ENCODE measurements at places on chromosomes 7 and 10.

- DNase-seq, result no peak
Observed at GRCh38 chr10:49243139-49243538, 54.9 kb upstream of the TMEM273 start.

DNA sequence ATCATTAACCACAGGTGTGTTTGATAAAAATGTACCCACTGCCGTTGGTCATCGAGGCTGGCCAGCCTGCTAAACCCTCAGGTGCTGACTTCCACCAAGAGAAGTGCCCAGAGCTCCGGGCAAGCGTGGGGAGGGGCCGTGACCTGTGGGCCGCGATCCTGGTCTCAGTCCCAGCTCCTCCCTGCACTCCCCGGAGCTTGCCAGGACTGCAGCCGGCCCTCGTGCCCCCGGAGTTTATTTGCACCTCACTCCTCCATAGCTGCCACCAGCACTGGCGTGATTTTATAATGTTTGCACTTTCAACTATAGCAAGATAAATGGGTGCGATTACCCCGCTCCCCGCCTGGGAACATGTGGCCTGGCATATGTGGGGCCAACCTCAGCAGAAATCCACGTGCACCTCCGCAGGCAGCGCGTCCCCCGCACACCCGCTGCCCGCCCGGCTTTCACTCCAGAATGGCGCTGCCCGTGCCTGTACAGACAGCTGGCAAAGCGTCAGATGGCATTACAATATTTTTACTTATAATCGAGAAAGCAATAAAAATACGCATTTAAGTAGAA lies 30.8 kb downstream of the UNCX start:
- DNase-seq, result no peak

DNA sequence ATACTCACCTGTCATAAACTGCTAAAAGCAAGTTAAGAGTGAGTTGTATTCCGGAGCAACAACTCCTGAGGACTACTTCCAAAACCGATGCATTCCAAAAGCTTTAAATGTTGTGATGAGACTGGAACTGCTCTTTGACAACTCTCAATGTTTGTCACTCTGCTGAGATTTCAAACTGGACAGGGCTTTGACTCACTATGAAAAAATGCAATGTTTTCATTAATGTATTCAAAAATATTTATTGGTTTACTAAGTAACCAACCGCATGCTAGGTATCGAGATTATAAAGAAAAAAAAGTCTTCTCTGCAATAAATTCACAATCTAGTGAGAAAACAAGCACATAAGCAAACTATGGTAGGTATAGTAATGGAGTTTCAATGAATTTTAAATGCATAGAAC lies 107.9 kb upstream of the GNAI1 start:
- DNase-seq, result no peak

GRCh38 chr7:85997515-85997914 lies 646.2 kb upstream of the GRM3 start:
- no peak for DNase-seq

DNA sequence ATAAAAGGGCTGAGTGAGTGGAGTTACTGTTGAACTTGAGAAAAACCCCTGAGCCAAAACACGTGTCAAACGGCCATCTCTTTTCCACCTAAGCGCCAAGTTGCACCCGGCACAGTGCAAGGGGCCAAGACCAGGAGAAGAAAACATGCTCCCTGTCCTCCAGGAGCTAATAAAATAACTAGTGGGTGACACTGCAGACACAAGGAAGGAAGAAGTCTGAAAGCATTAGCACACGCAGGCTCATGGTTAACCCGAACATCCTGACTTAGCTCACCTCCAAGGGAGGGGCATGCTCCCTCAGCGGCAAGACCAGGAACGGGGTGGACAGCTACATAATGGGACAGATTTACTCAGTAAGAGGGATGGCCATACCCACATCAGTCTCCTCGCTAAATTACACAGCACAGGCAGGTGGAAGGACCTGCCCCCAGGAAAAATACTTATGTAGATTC lies 65.0 kb downstream of the PIP4K2A start:
- no peak for DNase-seq

DNA sequence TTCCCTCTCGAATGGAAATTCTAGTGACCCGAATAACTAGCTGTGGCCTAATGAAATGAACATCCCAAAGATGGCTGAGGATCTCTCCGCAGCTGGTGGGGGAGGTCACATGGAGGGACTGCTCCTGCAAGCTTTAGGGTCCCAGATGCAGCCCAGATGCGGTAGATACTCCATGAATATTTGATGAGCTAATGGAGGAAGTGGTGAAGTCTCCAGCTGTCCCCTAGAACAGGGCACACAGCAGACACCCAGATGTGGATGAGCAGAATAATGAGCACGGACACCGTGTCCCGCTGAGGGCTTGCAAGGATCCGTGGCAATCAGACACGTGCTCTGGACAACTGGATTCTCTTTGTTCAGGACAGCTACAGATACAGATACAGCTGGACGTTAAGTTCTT lies 59.2 kb downstream of the DENND2A start:
- no peak for DNase-seq

DNA sequence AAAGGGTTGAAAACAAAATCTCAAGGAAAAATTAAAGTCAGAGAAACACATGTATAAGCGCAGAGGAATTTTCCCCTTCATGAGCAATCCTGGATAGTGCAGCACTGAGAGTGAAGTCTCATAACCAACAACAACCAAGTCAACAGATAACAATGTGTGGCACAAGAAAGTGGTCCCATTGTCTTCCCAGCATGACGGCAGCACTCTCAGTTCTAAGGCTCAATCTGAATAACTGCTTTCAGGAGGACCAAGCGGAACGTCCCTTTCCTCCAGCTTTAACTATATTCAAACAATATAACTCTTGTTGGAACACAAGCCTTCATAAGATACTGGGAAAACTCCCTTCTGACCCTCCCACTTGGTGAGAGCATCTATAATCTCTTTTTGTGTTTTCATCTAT lies 137.9 kb downstream of the RAPGEF5 start:
- DNase-seq, result no peak

GRCh38 chr7:157255201-157255606 lies 81.6 kb upstream of the DNAJB6 start:
- DNase-seq, result no peak

- DNase-seq, result no peak
Observed at GRCh38 chr10:79351332-79351731, 4.1 kb downstream of the PPIF start.

DNA sequence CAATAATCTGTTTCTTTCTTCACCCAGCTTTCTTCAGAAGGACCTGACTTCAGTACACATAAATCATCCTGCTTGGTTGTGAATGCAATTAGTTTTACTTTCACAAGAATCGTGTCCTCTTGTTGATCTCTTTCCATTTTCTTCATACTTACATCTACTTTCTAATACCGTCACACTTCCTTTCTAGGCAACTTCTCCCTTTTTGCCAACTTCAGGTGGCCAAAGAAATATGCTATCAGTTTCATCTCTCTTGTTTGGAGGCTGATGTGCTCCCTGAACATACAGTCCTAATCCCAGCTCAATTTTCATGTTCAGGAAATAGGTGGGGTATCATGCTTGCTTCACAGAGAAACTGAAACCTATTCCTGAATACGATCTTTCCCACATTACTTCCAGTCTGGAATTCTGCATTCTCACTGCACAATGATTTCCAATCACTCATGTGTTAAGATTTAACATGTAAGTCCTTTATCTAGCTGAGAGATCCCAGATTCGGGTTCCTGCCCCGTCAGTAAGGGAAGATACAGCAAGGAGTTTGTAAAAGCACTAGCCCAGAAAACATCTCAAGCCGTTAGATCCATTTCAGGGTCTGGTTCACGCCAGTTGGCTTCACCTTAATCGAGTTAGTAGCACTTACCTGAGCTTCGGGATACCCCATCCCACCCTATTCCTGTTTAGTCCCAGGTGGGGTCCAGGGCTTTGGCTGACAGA lies 994 bp downstream of the SLC25A28 start:
- DNase-seq, result no peak

DNA sequence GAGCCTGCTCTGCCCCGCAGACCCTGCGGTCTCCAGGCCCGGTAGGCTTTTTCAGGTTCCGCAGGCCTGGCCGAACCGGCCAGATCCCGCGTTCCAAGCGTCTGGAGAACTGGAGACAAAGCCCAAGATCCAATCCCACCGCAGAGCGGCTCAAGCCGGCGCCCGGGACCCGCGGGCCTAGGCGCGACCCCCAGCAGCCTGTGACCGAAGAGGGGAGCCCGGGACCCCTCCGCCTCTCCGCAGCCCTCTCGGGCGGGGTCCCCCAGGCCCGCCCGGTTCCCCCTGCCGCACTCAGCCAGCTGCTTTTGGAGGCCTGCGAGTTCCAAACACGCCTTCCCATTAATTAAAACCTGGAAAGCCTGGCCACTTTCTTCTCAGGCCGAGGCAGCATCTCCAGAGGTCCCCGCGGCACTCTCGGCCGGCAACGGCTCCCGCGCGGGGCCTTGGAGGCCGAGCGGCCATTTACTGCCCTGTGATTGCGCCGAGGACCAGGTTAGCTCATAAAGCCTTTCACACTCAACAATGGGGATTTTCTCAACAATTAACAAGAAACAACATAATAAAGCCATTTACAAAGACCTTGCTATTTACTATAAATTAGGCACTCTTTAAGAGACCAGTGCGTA lies 16.7 kb downstream of the SKIDA1 start:
- DNase-seq, result no peak

GRCh38 chr7:64870656-64871055 lies 32.4 kb upstream of the ZNF273 start:
- no peak for DNase-seq

DNA sequence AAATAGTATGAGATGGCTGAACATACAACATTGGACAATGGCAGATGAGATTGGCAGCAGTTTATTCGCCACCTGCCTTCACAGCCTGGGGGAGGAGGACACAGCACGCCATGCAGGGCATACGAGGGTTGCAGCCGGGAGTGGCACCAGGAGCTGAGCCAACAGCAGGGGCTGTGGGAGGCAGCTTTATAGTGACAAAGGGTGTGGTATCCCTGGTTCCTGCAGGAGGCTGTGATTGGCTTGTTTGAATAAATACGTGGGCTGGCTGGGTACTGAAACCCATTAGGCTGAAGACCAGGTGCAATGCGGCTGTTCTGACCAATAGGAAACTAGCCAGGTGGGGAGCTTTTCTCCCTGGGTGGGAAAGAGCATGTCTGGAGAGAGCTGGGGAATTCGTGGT lies 68.9 kb upstream of the LEP start:
- DNase-seq, result no peak

DNA sequence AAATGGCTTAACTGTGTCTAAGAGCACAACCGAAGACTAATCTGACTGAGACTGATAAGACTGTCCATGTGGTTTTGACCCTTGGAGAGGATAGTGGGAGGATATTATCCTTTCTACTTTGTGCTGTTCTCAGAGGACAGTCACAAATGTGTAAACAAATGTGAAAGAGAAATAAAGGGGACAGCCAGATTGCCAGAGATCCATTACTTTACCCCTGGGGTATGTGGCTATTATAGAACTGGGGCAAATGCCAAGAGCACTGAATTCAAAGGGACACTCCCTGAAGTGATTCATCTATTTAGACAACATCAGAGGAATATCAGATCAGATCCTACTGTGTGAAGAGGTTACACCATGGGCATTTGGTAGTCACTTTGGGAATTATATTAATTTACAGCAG lies 154.7 kb downstream of the RNLS start:
- no peak for DNase-seq

GRCh38 chr10:104127411-104127810 lies 5.4 kb downstream of the SFR1 start:
- no peak for DNase-seq

- no peak for DNase-seq
Observed at GRCh38 chr7:21526007-21526406, 16.8 kb upstream of the DNAH11 start.

DNA sequence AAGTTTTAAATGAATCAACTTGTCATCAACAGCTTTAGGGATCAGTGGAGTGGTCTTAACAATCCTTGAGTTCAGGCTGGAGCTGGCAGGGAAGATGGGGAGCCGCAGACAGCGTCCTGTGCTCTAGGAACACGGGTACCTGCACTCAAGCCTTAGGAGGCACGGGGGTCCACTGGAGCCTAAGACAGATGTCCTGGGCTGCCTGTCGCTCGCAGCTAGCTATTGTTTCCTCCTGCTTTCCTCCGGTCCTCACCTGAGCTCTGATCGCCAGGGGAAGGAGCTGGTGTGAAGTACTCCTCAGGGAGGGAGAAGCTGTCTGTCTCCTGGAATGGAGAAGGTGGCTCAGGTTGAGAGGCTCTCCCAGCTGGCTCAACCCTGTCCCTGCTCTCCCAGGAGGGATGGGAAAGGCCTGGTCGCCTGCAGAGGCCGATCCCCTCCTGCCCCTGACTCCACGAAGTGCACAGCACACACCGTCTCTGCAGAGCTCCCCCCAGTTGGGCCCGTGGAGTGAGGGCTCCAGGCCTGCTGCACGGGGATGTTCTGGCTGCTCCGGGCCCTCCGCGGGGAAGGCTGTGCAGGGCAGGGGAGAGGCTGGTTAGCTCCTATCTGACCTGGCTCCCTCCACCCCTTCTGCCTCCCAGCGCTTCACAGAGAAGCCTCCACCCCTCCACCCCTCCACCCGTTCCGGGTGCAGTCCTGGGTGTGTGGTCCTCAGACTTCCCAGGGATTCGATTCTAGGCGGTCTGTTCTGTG lies 14.5 kb upstream of the PYROXD2 start:
- DNase-seq, result no peak

DNA sequence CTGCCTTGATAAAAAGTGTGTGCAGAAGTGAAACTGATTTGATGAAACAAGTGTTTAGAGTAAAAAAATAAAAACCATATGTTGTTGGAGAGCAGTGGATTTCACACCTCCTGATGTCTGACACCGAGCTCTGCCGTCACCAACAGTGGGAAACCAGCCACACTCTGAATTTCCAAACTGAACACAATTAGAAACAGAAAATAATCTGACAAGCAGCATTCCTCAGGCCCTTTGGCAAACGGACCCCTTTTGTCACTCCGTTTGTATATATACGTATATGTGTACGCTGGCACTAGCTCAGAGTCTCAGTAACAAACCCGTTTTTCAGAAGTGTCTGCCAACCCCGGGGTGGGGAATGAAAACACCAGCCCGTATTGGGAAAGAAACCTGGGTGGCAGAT lies 32.4 kb downstream of the TACC2 start:
- no peak for DNase-seq

DNA sequence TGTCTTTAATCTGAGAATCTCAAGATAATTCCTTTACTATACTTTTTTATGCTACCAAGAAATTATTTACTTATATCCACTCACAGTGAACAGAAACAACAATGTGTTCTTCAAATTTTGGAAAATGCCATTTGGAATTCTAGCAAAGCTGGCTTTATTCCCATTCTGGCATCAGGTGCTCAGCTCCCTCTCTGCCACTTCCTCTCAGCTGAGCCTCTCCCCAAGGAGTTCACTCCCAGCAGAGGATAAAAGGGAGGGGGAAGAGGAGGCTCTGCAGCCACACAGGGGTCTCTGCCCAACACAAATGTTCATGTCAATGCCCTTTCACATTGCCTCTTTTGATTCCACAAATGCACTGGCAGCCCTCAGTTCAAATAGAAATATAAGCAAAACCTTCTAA lies 116.9 kb downstream of the CPEB3 start:
- DNase-seq, result no peak

- DNase-seq, result no peak
Observed at GRCh38 chr7:37247861-37248260, 200.8 kb downstream of the ELMO1 start.

- no peak for DNase-seq
Observed at GRCh38 chr7:134210227-134210626, 83.1 kb downstream of the LRGUK start.
